Upper lobe of left lung (tissue), 6 donors: ENCODE measurements at places on chromosomes 7 and 10. TPM values are rescaled to one million over a fixed set of nuclear protein-coding genes. Genes with fewer than 3 reads are reported as not detected.

GPER1 gene
- total RNA-seq: 7.8 TPM

EIF4EBP2 gene
- 85.1 TPM for total RNA-seq

ANXA8L1 gene
- total RNA-seq: 10.5 TPM

AFAP1L2 gene
- total RNA-seq: 9.6 TPM

NUTM2D gene
- total RNA-seq: 4.2 TPM

MRC1 gene
- 493 TPM for total RNA-seq

MUC3A gene
- total RNA-seq: 1.4 TPM

DNA sequence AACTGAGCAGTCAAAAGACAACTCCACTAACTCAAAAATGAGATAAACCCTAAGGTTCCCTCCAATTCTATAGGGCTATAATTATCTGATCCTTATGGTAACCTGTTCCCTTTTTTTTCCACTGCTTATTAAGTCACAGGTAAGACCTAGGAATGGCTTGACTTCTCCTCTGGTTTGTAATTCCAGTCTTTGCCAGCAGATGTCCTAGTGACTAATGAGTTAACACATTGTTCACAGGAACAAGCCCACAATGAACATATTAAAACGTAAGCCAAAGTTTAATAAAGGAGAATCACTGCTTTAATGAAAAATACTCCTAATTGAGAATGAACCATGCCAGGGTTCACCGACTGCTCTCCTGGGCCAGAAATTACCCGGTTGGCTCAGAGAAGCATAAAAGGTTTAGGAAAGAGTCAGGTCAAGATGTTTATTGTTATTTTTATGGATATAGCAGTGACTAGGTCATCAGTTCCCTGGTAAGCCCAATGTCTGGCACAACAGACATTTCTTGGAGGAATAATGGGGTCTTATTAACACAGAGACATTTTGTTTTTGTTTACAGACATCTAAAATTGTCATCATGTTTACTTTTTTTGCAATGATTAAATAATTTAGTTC, 120.1 kb downstream of the ELAPOR2 start:
- DNase-seq: no peak

DNA sequence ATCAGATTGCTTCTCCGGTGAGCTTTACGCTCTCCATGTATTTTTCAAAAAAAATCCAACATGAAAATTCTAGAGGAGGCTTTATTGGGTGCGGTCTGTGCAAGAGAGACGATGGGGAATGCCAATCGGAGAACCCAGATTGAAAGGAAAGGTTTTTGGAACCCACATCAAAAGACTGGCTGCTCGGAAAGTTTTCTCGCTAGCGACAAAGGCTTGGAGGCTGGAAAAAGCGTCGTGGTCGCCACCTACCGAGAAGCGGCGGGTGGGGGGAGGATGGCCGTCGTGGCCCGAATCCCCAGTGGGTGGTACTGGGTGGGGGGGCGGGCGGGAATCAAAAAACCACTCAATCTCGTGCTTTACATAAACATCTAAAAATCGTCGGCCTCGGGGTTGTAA, 1.1 kb upstream of the GTF2I start:
- peak; percentile 69 for DNase-seq

DNA sequence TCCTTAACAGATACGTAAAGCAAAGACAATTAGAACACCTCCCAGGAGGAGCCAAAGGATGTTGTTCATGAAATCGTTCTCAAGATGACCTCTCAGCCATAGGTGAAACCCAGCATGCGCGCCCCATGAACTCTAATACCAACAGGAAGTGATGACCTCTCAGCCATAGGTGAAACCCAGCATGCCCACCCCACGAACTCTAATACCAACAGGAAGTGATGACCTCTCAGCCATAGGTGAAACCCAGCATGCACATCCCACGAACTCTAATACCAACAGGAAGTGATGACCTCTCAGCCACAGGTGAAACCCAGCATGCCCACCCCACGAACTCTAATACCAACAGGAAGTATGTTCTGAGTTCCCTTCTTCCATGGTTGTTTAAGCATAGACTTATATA, 205.2 kb upstream of the ADARB2 start:
- DNase-seq: no peak

GRCh38 chr7:106134241-106134640, 22.1 kb upstream of the SYPL1 start:
- no peak for DNase-seq

DNA sequence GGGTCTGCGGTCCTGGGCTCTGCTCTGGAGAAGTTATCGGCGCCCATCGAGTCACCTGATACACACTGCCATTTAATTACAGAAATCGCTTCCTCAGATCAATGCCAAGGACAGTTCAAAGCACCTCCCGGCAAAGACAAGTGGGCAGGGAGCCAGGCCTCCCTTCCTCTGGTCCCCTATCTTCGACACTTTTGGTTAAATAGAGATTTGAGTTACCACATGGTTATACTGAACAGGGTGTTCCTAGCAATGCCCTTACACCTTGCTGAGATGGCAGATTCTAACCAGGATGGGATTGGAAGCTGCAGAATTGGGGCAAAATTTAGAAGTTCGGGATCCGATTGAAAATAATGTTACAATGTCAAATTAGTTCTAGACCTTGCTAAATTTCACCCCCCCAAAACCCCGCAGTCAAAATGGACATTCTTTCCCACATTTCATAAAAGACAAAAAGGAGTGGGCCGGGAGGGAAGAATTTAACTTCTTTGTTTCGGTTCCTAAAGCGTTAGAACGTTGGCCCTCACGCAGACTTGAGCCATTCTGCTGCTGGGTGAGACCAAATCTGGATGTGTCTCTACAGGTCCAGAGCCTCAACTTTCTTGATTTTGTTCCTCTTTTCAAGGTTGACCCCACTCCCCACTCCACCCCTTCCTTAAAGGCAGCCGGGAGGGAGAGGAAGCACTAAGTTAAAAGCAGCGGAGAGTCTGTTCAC, 2.2 kb upstream of the DLX5 start:
- no peak for DNase-seq

GRCh38 chr10:118465300-118465874, 123.3 kb upstream of the FAM204A start:
- no peak for DNase-seq

GRCh38 chr7:14380881-14381280, 391.4 kb upstream of the ETV1 start:
- no peak for DNase-seq

- no peak for DNase-seq
These were observed 130.0 kb downstream of the CHRM2 start for GRCh38 chr7:136998495-136998894.

- DNase-seq: no peak
These were observed 85.2 kb downstream of the ANKIB1 start for GRCh38 chr7:92330835-92331438.

GRCh38 chr7:28685242-28685643, 272.9 kb downstream of the TRIL start:
- peak; percentile 63 for DNase-seq

DNA sequence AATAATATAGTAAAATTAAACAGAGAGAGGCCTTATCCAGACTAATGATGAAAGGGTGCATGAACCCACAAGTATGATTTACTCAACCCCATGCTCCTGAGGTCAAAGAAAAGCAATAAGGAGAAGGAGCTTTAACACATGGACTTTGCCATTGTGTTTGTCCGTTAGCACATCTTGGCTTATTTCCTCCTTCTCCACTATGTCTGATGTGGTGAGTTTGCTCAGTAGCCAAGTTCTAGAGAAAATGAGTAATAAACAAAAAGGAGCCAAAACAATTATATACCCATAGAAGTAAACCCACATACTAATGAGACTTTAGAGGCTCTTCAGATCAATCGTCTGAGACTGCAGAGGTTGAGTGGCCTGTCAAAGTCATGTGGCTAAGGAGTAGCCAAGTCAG, 26.1 kb upstream of the ADD3 start:
- DNase-seq: no peak

DNA sequence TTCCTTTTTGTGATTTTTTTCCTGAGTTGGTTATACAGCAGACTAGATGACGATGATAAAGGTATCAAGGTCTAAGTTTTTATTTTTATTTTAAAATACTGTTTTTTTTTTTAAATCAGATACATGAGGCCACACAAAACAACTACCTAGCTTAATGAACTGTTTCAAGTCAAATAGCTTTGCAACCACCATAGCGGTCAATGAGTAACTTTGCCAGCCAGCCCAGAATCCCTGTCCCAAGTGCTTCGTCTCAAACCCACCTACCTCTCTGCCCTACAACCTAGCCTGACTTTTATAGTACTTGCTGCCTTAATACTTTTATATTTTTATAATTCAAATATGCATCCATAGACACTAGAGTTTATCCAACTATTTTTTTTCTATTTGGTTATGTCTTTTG, 676.5 kb downstream of the NRG3 start:
- DNase-seq: no peak

DNA sequence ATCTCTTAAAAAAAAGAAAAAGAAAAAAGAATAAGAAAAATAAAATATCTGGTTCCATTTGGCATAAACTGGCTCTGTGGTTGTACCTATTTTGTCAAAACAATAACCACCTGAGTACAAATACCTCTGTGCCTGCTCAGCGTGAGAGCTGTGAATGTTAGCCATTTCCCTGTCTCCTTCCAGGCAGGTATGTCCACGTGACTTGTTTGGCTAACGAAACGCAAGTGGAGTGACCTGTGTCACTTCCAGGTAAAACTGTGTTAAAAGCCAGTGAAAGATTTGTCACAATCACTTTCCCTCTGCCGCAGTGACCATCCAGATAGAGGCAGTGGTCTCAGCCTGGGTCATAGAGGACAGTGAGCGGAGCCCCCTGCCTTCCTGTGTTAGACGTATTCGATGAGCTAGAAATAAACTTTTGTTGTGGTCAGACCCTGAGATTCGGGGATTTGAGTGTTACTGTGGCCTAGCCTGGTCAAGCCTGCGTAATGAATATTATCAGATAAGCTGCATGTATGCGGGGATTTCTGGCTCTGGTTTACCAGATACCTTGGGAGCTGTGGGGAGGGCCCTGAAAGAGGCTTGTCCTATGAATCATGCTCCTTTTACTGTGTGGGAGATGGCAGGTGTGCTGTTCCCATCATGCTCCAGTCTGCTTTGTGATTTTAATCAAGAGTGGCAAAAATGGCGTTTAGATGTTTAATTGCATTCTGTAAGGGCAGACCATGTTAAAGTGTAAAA, 3.8 kb downstream of the PTER start:
- no peak for DNase-seq

DNA sequence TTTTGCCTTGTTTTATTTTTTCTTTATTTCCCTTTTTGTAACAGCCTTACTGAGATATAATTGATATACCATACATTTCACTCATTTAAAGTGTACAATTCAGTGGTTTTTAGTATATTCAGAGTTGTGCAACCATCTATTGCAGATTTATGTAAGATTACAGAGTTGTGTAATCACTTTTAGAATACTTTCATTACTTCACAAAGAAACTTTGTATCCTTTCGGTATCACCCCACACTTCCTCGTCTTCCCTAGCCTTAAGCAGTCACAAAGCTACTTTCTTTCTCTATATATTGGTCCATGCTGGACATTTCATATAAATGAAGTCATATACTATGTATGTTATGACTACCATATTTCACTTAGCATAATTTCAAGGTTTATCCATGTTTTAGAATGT, 74.6 kb downstream of the ATRNL1 start:
- no peak for DNase-seq

- DNase-seq: no peak
These were observed 471.9 kb upstream of the PCDH15 start for GRCh38 chr10:55272886-55273285.

DNA sequence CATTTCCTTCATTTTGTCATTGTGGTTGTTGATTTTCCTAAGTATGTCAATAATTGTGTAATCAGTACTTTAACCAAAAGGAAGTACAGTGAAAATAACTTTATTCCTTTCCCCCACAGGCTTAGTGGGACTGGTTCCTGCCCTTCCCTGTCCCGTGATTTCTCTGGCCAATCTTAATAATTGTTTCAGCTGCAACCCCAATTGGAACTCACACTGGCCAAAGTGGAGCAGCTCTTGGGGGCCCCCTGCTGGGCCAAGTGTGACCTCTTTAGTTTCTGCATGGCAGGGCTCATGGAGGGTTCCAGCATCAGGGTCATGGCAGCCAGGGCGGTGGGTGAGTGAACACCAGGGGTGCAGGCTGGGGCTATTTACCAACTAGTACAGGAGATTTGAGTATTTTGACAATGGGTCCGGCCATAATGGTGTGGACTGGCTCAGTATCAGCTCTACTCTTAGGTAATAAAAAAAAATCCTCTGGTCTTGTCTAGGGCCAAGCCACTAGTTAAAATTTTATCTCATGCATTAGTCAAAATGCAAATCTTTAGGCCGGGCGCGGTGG, 31.7 kb downstream of the CYCS start:
- DNase-seq: no peak

DNA sequence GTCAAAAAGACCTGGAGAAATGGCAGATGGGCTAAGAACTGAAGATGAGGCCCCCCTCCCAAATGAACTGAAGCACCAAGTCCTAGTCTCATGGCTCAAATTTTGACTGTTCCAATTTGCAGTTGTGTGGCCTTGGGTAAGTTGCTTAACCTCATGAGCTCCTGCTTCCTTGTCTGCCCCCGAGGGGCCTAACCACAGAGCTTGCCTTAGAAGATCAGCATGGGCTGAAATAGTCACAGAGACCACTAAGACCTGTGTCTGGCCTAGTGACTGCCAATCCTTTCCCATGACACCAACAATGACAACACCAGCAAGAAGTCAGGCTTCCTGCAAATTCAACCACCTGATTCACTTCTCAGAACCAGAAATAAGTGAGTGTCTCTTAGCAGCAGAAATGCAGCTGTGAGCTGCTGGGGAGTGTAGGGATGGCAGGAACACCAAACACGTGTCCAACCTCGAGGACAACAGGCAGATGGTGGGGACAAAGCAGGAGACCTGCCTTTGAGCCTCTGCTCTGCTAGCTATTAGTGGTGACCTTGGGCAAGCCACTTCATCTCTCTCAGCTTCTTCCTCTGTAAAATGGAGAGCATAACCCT, 23.7 kb downstream of the CRHR2 start:
- no peak for DNase-seq

DNA sequence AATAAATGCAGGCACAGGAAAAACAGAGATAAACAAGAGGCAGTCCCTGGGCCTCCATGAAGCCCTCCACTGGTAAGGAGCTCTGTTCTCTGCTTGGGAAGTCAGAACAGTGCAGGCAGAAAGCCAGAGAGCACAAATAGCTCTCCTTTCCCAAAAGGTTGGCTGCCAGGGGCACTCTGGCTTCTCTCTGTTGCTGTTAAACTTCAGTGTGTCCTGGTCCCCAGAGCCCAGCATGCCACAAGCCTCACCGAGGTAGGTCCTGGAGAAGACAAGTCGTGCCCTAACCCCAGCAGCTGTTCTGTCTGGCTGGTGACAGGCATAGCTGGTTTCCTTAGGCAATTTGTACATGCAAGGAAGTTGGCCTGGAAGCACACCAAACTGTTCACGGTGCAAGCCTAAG, 17.3 kb downstream of the SLC16A12 start:
- no peak for DNase-seq

DNA sequence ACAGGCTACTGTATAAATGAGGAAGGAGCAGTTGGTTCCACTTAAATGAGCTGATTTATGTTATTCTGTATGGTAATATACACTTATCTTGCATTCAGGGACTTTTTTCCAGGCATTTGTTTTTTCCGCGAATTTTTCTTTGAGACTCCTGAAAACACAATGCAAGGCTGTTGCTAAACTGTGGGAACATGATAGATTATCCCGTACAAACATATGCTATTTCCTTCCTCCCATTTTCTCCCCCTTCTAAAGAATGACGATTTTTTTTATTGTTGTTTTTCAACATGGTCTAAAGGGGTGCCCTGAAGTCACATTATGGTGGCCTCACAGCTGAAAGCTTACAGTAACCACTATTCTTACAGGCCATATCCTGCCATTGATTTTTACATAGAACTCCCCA, 523.9 kb upstream of the NRP1 start:
- DNase-seq: no peak

GRCh38 chr7:110418659-110419280, 672.2 kb upstream of the LRRN3 start:
- DNase-seq: no peak
